ENCODE measurements at places on chromosomes 3 and 15.

DNA sequence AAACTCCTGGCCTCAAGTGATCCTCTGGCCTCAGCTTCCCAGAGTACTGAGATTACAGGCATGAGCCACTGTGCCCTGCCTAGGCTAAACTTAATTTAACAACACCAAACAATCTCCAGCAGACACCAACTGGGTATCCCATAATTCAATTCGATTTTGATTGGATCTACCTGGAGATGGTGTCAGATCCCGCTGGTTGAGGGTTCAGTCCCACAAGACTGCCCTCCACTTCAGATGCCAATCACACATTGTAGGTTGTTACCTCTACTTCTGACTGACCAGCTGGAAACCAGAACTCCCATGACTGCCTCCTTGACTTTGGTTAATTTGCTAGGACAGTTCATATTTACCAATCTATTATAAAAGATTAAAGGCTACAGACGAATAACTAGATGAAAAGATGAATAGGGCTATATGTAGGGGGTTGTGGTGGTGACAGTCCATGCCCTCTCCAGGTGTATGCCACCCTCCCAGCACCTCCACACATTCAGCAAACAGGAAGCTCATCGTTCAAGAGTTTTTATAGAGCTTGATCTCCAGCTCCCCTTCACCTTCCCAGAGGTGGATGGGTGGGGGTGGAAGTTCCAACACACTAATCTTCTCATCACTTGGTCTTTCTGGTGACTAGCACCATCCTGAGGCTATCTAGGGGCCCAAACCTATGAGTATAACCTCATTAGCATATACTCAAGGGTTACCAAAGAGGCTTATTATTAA, 9.3 kb downstream of the B2M start:
- DNase-seq, result no peak

GRCh38 chr15:57772223-57772957, 65.9 kb downstream of the POLR2M start:
- DNase-seq, result no peak

GRCh38 chr3:12947504-12948369, 106.4 kb upstream of the RPL32 start:
- no peak for DNase-seq

- DNase-seq, result no peak
Observed at GRCh38 chr15:51620122-51620521, 2.4 kb downstream of the DMXL2 start.

DNA sequence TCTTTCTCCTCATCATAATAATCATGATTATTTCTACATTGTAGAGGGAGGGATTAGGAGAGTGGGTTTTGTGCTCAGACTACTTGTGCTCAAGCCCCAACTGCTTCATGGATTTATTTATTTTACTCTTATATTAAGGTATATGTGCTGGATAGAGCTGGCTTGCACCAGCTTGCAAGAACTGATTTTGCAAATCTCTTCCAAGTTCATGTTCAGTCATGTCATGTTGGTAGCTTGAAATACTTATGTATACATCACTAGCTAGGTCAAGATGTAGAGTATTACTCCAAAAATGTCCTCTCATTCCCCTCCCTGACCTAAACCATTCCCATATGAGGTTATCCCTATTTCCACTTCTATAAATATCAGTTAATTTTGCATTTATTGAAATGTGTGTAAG, 293.9 kb upstream of the RBMS3 start:
- DNase-seq, result no peak

DNA sequence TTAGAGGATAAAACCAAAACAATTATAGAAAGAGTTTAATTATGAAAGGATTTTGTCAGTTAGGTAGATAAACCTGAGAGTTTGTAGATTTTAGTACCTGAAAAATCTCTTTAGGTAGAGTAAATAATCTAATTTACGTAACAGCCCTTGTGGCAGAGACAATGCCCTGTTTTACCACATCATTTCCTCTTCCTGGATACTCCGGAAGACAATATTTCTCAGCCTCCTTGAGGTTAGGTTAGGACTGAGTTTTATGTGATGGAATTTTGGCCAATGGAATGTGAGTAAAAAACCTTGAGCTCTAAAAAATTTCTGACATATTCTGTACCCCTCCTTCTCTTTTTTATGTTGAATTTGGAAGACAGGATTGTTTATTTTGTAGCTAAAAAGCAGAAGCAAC, 50.7 kb upstream of the TPRG1 start:
- no peak for DNase-seq

DNA sequence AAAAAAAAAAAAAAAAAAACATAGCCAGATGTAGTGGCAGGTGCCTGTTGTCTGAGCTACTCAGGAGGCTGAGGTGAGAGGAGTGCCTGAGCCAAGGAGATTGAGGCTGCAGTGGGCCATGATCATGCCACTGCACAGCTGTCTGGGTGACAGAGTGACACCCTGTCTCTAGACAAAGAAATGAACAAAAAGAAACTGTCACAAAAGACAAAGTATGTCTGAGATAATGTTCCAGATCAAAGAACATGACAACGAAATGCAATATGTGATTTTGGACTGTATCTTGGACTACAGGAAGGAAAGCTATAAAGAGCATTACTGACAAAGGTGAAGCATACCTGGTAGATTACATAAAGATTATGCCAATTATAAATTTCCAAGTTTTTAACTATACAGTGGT, 862.8 kb downstream of the ROBO2 start:
- no peak for DNase-seq

GRCh38 chr15:38626443-38627050, 61.9 kb upstream of the RASGRP1 start:
- no peak for DNase-seq

GRCh38 chr3:103218146-103218545, 783.3 kb downstream of the ZPLD1 start:
- peak; percentile 83 for DNase-seq

DNA sequence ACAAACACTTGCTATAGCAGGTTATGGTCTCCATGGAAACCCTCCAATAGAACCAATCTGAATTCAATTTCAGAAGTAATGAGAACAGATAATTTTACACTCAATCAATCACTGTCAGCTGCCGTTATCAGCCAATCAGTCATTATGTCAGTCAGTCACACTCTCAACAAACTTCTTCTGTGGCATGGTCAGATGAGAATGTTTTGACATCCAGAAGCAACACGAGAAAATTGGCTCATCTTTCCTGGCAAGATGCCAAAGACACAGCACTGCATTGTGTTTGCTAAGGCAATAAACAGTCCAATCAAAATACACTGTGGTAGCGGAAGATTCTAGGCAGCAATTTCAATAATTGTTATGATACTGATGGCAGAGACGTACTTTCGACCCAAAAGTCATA, 190.7 kb downstream of the RORA start:
- DNase-seq, result no peak

GRCh38 chr3:149936812-149937230, 33.9 kb downstream of the PFN2 start:
- peak; percentile 37 for DNase-seq

DNA sequence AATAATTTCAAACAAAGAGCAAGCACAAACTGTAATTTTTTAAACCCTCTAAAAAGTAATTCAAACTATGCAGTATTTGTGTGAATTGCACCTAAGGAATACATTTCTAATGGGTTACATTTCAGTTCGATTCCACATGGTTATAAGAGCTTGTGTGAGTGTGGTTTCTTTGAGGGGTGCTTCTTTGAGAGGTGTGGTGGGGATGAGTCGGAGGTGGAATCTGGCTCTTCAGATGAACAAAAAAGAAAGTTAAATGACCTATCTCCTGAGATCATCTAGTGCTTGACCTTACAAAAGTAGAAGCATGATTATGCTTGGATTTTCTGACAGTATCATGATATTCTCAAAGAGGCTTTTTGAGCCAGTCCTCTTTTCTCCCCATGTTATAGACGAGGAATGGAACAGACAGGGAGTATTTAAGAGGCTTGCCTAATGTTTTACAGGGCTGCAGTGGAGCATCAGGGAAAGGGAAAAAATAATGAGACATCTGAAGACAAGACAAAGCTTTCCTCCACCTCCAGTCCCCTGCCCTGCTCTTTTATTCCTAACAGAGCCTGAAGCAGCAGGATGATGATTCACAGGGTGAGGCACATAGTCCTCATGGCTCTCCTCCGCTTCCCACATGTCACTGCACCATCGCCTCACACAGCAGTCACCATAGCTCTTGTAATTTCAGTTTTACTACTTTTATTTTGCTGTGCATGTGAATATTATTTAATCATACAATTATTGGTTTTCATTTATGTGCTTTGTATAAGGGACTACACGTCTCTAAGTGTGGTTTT, 82.0 kb downstream of the LYSMD4 start:
- DNase-seq, result no peak

GRCh38 chr3:194732617-194733016, 46.9 kb downstream of the FAM43A start:
- no peak for DNase-seq

DNA sequence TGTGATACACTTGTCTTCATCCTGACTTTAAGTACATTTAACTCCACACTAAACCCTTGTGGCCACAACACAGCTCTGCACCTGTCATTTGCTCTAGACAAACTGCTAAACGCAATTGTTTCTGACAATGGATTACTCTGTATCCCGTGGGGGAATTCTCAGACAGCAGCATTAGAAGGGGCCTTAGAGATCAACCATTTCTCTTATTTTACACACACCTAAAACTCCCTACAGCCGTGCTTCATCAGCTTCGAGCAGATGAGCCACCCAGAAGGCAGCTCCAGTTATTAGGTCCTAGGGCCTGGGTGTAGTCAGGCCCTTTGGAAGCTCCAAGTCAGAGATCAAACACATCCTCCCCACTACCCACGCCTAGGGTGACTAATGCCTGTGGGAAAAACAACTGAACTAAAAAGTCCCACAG, 1.3 kb upstream of the IL12A start:
- DNase-seq, result no peak

DNA sequence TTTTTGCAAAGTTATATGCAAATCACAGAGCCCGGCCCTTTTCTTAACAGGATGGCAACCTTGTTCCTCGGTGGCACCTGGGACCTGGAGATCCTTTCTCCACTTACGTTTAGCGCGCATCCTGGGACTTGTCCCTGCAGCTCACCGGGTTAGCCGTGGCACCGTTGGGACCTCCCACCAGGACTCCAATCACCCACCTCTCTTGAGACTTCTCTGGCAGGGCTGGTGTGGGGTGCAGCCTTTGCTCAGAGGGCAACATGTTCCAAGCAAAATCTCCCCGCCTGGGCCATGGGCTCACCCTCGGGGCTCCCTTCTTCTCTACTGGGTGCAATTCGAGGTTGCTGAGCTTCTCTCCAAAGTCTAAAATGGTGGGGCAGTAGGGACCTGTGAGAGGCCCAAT, 211.9 kb upstream of the UMPS start:
- DNase-seq, result no peak

DNA sequence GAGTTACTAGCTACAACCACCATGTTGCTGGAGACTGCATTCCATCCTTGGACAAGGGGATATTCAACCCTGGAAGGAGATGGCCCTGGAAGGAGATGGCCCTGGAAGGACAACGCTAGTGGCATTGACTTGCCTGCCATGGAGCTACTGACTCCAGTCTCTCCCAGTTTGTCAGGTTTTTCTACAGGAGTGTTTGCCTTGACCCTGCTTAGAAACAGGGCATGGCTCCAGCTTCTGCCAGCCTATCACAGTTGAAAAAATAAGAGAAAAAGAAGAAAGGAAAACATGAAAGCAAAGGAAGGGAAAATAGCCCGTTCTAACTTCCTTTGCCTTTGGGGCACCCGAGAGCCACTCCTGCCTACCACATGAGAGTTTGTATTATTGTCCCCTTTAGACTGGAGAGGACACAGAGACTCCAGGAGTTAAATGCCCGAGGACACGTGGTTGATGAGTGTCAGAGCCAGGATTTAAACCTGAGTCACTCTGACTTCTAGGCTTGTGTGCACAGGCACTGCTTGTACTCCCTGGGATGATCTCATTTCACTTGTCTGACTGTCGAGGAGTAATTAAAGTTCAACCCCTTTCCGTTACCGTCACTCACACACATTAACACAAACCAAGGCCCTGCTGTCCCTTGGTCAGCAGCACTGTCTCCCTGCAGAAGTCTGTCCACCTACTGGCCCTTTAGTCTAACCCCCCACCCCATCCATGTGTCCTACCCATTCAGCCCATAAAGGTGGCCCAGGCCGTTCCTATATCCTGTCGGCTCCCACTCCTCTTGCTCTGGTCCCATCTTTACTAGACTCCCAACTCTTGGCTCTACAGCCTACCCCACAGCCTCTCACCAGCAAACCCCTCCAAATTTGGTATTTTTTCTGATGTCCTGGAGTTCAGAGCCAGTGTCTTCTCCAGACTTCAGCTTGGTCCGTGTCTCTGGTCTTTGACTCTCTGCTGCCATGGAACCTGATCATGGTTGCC, 46.1 kb downstream of the C2CD4A start:
- DNase-seq, result no peak

DNA sequence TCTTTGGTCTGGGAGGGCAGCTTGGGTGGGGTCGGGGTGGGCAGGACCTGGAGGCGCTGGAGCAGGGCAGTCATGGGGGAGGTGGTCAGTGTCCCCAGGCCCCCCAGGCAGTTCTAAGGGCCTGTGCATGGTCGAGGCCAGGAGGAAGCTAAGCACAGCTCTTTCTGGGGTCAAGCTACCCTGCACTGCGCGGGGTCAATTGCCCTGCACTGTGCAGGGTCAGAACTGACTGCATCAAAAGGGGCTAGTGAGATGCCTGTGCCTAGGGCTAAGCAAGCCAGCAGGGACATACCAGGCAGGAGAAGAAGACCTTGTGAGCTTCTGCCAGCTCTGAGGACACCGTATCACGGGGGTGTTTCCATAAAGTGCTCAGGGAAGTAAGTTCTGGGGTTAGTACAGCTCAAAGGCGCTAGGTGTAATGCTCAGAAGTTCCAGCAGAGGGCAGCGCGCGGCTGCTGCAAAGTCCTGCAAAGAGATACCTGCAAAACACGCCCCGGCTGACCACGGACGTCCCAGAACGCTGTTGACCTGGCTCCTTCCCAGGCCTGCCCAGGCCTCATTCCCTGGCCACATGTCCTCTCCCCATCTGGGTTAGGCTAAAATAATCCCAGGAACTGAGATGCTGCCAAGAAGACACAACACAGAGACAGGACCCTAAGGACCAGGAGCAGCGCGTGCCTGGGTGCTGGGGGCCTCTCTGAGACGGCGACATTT, 18.8 kb upstream of the IQSEC1 start:
- no peak for DNase-seq

GRCh38 chr15:51846463-51847230, 17.2 kb downstream of the TMOD3 start:
- no peak for DNase-seq

GRCh38 chr3:162143180-162143579, 646.6 kb downstream of the OTOL1 start:
- DNase-seq, result no peak

DNA sequence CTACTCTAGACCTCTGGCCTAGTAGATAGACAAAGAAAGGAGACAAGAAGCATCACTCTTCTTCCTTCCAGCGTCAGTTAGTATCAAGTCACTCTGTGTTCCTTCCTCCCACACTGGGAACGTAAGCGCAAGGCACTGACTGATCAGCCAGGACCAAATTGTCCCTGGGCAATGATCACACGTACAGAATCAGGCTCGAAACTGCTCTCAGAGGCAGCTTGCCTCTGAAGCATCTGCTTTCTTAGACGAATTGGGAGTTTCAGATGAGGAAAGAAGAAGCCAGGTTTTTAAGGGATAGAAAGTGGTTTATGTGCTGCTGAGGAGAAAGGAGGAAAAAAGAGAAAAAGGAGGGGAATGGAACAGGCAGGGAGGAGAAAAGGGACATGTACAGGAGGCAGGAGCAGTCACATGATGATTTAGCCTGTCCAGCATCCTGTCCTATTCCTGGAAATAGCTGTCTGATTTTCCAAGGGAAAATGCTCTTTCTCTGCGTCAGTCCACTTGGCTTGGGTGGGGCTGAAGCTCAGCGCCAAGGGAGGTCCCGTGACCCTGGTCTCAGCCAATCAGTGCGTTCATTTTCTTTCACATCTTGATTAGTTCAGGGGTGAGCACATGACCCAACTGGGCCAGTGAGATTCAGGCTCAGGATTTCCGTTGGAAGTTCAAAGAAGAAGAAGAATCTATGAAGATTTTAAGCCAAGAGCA, 102.0 kb upstream of the PRICKLE2 start:
- no peak for DNase-seq
